ENCODE measurements at places on chromosomes 16 and 17.

DNA sequence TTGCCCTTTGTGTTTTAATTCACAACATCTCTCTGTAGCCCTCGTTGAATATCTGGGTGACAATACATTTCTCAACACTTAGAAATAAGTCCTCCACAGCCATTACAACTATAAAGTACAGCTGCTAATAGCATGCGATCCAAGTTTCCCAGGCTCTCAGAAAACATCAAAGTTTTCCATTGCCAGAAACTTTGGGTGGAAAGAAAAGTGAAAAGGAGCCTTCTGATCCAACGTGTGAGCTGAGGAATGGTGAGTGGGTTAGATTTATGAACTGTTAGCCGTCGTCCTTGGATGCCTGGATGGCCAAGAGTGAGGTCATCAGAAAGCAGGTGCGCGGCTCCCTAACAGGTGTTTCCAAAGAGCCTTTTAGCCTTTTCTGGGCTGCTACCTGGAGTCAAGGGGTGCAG, 258.0 kb downstream of the PMP22 start:
- no peak for DNase-seq

DNA sequence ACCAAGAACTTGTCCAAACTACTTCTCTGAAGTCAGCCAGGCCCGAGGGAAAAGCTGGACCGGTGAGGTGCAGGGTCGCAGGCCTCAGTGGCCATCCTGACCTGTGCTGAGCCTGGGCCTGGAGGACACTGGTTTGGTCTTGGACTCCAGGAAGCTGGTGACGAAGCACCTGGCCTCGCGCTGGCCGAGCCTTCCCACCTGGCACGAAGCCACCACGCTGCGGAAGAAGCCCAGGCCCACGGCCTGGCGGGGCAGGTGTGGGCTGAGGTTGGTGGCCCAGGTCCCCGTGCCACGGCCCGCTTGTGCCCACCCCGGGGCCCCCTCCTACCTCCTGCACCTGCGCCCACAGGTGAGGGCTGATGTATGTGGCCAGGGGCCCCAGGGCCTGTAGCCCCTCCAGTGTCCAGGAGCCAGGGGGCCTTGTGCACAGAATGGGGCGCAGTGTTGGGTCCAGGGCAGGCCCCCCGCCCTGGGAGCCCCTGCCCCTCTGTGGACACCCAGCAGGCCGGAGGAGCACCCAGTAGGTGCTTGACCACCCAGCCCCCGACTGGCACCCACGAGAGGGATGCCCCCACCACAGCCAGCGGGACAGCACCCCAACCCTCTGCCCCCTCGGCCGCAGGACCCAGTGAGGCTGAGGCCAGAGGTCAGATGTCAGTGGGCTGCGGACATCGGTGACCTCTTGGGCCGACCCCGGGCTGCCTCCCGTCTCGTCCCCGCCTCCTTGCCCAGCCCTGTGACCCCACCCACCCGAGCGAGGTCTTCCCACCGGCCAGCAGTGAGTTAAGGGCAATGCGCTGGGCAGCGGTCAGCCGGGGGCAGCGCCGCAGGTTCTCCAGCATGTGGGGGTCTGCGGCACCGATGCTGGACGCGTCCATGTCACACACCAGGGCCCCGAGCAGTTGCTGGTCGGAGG, 13.8 kb downstream of the MSLN start:
- no peak for DNase-seq

DNA sequence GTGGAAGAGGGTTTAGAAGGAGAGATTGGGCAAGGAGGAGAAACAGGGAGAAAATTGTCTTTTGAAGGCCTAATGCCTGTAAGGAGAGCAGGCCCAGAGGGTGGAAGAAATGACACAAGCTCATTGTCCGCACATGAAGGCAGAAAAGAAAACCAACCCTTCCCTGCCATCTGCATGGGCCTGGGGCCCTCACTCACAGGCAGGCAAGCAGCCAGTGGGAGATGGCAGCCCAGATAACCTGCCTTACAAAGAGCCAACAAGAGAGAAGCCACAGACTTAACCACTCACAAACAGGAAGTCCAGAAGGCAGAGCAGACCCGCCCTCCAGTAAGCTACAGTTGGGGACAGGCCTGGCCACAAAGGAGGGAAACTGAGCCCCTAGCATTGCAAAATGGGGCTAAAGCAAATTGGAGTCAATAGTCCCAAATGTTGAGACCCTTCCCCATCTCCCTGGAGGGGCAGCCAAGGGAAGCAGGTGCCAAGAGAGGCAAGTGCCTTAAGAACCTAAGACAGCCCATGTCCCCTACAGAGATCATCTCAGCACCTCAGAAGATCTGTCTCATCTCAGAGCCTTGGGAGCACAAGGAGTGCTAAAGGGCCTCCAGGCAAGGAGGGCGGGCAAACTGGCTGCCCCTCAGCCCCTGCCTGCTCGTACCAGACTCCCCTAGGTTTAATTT, 7.3 kb upstream of the TSPOAP1 start:
- no peak for DNase-seq

DNA sequence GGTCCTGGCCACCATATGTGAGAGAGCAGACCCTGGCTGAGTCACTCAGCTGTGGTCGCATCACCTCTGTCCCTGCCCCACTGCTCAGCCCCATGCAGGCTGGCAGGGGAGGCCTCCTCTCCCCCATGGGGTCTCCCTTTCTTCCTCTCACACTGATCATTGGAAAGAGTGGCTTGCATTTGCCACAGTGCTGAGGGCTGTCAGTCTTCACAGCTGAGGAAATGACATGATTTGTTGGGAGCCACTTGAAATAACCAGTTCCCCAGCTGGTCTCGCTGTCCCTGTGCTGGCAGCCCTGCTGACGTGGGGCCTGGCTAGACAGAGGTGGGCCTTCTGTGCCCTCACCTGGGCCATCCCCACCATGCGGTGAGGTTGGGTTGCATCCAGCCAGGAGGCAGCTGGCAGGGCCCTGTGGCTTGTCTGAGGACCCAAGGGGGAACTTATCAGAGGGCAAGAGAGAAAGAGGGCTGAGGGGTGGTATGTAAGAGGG, 30.1 kb upstream of the MED9 start:
- no peak for DNase-seq

GRCh38 chr16:66524601-66525164, 25.2 kb downstream of the TK2 start:
- DNase-seq, result no peak

GRCh38 chr16:3182608-3183444, 5.2 kb upstream of the OR1F1 start:
- no peak for DNase-seq

GRCh38 chr16:85029981-85030401, 2.4 kb downstream of the KIAA0513 start:
- no peak for DNase-seq

GRCh38 chr17:40596261-40596919, 31.1 kb upstream of the CCR7 start:
- DNase-seq, result no peak

DNA sequence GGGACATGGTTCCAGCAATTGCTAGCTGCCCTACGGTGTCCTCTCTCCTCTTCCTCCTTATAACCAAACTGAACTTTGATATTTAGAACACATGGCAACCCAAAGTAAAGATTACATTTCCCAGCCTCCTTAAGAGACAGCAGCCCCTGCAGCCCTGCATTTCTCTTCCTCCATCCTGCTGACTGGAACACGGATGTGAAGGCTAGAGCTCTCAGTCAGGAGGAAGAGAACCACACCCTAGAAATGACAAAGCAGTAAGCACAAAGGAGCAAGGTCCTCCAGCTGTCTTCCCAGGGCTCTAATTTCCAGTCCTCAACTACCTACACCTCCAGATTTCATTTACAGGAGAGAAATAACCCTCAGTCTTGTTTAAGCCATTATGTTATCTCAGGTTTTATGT, 10.9 kb downstream of the DYNC1LI2 start:
- DNase-seq, result no peak

- no peak for DNase-seq
Measured at GRCh38 chr16:86736502-86736901, 158.2 kb downstream of the FOXL1 start.

DNA sequence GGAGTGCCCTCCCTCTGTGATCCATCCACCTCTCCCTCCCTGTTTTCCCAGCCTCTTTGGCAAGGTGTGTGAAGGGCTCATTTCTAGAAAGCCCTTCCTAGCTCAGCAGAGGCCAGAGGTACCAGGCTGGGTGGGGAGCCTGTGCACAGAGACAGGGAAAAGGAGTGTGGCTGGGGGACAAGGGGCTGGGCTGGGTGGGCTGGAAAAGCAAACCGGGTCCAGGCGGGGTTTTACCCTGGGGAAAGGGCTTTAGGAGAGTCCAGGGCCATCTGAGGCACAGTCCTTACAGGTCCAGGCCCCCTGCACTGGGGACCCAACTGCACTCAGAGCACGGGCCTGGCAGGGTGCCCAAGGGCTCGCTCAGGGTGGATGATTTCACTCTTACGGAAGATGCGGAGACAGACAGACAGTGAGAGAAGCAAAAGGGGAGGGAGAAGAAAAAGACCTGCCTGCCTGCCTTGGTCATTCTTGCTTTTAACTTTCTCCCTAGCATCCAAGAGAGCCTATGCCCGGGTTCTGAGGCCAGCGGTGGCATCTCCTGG, 7.0 kb downstream of the CRHR1 start:
- DNase-seq, result no peak

DNA sequence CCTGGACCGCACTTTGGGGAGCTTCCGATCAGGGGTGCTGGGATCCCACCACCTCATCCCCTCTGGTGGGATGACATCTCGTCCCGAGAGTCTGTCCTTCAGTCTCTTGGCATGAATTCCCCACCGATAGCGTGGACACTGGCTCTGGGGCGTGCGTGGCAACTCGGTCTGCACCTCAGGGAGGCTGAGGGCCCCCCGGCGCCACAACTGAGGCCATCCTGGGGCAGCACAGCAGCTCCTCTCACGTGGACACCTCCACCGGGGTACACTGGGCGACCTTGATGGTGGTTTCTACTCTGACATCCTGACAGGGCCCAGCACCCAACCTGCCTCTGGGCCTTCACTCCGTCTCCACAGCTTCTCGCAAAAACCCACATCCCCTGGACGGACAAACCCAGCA, 8.6 kb downstream of the PDIA2 start:
- no peak for DNase-seq

- DNase-seq, result no peak
Measured at GRCh38 chr17:48047113-48047740, 932 bp upstream of the NFE2L1 start.

GRCh38 chr16:72066747-72067146, 3.7 kb downstream of the HPR start:
- DNase-seq, result no peak

- DNase-seq, result no peak
Measured at GRCh38 chr16:11238272-11239202, 17.5 kb downstream of the SOCS1 start.

DNA sequence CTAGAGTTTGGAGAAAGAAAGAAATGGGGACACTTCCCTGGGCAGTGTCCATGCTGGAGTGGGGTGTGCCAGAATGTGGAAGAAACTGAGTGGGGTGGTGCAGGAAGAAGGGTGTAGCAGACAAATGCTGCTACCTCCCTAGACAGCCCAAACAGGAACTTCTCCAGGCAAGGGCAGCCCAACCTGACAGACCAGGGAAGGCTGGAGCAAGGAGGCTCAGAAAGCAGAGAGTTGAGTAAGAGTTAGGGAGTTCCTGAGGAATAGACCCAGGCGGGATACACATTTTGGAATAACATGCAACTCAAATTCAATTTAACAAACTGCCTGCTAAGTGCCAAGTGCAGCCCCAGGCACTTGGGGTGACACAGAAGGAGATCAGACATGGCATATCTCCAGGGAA, 1.0 kb upstream of the MYO18A start:
- no peak for DNase-seq

DNA sequence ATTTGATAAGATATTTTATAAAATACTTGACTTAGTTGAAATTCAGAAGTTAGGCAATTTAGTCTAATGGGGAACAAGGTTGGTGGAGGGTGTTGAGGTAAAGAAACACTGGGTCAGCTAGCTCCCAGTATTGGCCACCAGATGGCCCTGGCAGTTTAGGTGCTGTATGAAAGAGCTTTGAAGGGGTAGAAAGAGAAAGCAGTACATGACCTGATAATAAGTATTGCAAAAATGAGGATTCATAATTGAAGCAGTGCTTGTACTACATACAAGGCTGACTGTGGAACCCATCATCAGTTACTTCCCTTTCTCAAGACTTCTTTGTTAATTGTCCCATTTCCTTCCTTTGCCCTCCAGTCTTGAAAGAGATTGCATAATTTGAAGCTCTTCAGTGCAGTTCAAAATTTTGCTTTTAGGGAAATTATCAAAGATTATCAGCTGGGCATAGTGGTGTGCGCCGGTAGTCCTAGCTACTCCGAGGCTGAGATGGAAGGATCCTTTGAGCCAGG, 29.4 kb downstream of the TANC2 start:
- no peak for DNase-seq

DNA sequence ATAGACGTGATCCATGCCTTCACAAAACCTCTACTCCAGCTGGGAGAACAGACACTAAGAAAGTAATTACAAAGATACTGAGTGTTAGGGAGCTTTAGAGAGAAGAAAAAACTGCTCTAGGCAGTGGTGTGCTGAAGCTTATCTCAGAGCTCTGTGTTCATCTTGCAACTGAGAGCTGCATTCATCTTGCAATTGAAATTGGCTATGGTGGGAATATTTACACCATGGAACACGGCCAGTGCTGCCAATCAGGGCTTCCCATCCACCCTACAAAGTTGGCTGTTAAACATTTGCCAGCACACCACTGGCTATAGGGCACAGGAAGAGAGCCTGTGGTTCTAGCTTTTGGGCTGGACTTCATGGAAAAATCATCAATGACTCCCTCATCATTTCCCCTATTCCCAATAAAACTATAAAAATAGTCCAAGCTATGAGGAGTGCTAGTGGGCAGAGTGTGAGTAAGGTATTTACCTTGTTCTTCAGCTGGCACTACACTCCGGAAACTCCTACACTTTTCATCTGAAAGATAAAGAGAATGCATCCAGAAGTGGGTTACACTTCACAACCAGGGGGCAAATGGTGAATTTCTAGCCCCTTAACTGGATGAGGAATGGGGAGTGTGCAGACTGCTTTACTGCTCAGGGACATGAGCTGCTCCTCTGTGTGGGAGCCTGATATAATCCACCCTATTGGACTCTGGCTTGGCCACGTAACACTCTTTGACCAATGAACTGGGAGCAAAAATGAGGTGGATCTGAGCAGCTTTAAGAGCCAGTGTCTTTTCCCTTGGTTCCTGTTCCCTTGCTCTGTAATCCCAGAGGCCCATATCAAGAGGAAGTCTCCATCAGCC, 11.6 kb downstream of the GSG1L2 start:
- DNase-seq, result no peak

DNA sequence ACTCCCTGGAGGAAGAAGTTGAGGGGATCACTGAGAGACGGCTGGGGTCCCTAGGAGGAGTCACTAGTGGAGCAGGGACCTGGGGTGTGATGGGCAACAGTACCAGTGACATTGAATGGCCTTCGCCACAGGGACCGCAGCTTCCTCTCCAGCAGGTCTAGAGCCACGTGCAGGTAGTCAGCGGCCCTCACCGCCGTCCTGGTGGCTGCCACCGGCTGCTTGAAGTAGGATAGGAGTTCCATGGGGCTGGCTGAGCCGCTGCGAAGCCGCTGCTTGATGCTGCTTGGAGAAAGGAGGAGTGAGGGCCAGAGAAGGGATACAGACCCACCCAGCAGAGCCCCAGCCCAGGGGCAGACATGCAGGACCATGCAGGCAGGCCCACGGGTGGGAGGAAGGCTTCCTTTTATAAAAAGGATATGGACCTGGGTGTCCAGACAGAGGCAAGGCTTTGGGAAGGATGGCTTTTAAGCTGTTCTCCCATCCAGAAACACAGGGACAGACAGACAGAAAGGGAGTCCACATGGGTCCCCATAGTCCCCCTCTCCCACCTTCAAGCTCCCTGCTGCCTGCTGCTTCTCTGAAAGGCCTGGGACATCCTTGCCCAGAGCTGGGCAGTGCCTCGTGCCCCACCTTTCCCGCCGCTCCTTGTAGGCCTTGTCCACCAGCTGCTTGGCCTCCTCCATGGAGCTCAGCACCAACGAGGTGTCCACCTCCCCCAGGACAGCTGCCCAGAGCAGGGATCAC, 827 bp downstream of the MPO start:
- DNase-seq, result no peak
